Hematopoietic multipotent progenitor cell treated with erythropoietin and hydrocortisone succinate and interleukin-3 and kit ligand, for 15 days (in vitro differentiated cells): ENCODE measurements at places on chromosomes 7 and 10.
A peak's percentile ranks its signal among the peaks of the same experiment; 100 is the strongest.

DNA sequence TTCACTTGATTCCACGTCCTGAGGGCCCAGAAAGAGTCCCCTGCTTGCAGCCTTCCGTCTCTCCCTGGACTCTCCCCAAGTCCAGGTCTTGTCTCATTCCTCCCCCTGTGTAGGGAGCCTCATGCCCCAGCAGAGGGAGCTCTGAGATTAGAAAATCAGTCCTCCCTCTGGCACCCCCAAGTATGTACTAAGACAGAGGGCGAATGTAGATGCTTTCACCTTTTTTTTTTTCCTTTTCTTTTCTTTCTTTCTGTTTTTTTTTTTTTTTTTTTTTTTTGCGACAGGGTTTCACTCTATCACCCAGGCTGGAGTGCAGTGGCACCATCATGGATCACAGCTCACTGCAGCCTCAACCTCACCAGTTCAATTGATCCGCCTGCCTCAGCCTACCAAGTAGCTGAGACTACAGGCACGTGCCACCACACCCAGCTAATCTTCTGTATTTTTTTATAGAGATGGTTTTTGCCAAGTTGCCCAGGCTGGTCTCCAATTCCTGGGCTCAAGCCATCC is 10.3 kb downstream of the SFXN3 start:
- DNase-seq, result peak; percentile 83

DNA sequence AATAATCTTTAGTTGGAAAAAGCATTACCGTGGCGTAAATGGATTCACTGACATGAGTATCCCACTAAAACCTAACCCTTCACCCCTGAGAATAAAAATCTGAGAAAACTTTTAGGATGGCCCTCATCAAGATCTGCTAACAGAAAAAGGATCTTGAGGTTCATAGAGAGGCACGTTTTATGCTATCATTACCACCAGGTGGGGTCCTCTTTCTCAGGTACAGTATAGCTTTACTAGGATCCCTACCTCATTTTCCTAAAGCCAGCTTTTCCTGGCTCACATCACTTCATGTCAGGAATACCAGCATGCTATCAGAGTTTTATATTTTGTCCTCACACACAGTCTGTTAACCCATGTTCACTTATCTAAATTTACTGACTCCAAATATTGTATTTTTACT is 173.7 kb downstream of the POM121L12 start:
- DNase-seq, result no peak

- no peak for DNase-seq
Observed at GRCh38 chr10:96834120-96834519, 2.0 kb downstream of the LCOR start.

- DNase-seq, result no peak
Observed at GRCh38 chr10:65365878-65366277, 1560.0 kb upstream of the LRRTM3 start.

GRCh38 chr10:119546009-119546408 is 3.5 kb upstream of the RGS10 start:
- no peak for DNase-seq

- DNase-seq, result no peak
Observed at GRCh38 chr10:52258799-52259425, 55.2 kb upstream of the DKK1 start.

GRCh38 chr7:14179781-14180180 is 190.3 kb upstream of the ETV1 start:
- no peak for DNase-seq

DNA sequence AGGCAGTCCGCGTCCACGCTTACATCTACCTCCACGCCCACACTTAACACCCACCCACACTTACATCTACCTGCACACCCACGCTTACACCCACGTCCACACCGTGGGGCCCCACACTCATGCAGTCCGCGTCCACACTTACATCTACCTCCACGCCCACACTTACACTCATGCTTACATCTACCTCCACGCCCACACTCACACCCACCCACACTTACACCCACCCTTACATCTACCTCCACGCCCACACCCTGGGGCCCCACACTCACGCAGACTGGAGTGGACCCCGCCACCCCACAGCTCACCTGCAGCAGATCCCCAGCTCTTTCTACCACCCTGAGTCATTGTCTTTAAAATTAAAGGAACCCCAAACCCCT is 32.4 kb upstream of the PWWP2B start:
- no peak for DNase-seq

DNA sequence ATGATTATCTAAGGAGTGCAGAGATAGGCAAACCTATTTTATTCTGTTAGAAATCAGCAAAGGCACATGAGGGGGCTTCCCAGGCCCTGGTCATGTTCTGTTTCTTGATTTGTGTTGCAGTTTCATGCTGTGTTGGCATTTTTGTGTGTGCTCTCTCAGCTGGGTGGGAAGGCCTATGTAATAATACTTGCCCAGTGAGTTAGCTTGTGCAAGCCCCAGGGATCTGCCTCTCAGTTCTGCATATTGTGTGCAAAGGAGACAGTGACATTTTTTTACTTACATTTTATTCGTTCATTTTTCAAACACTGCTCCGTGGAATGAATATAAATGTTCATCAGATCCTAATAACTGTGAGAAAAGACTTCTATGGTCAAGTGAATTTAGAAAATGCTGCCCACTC is 119.0 kb downstream of the VWC2 start:
- no peak for DNase-seq

GRCh38 chr7:150876817-150877526 is 24.7 kb downstream of the AOC1 start:
- peak; percentile 37 for DNase-seq

- DNase-seq, result no peak
Observed at GRCh38 chr7:1419688-1420087, 39.6 kb downstream of the MICALL2 start.

DNA sequence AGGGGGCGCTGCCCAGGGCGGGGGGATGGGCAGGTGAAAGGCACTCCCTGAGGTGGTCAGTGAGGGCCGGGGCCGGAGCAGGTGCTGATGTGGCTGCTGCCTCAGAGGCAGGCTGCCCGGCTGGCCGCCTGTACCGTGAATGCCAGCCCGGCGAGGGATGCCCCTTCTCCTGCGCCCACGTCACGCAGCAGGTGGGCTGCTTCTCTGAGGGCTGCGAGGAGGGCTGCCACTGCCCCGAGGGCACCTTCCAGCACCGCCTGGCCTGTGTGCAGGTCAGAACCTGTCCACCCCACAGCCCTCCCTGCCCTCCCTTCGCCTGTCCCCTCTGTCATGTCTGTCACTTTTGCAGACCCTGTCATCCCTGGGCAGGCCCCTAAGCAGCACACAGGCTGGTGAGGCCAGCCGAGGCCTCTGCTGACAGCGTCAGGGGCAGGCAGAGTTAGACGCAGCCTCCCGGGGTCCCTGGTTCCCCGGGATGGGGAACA is 21.9 kb upstream of the ZNF862 start:
- no peak for DNase-seq

GRCh38 chr10:29569795-29570194 is 65.0 kb downstream of the SVIL start:
- no peak for DNase-seq

DNA sequence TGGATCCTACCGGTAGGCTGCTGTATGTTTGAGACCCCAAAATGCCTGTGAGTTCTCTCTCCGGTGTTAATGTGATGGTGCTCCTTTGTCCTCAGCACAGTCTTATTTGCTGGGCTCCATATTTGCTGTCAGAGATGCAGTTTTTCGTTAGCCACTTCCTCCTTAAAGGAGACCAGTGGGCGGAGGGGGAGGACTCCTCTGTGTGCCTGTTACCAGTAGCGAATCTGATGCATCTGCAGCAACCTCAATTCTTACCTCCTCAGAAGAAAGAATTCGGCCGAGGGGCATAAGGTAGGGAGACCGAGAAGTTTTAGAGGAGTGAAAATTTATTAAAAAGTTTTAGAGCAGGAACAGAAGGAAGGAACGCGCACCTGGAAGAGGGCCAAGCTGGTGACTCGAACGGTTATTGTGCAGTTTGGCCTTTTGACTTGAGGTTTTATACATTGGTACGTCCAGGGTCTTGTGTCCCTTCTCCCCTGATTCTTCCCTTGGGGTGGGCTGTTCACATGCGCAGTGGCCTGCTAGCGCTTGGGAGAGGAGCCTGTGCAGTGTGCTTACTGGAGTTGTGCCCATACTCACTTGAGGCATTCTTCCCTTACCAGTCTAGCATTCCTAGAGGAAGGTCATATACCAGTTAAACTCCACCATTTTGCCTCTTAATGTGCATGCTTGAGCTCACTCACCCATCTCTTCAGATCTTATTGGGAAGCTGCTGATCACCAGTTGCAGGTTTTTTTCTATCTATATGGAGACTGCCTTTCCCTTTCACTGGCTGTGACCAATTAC is 49.5 kb downstream of the GNAI1 start:
- DNase-seq, result no peak

DNA sequence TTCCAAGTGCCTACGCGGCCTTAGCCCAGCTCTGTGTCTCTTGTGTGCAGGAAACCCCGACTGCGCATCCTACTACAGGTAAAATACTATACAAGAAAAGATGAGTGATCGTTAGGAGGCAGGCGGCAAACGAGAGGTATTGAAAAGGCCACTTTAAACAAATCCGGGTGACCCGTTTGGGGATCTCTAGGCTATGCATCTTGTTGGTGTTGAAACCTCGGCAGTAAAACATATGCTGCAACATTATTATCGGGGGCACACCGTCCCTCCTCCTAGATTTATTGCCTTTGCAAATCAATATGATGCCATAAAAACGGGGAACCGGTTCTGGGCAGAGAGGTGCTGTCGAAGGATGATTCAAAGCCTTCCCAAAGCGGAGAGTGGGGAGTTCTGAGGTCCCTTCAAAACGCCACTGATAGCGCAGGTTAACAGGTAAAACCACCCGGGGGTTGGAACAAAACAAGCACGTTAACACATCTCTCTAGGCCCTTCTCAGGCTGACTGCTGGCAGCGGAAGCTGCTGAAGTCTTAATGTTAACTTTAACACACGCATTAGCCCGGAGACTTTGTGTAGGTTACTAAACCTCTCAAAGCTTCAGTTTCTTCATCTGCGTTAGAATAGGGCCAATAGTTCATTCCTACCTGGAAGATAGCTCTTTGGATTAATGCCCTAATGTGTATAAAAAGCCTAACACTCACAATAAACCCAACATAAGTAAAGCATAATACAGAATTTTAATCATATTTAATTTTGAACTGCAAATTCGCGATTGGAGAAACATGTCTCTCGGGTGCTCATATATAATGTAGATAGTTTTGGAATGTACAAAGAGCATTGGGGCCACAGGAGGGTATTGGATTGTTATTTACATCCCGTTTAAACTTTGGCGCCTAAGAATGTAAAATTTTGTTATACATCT is 2.6 kb upstream of the TBX20 start:
- no peak for DNase-seq

DNA sequence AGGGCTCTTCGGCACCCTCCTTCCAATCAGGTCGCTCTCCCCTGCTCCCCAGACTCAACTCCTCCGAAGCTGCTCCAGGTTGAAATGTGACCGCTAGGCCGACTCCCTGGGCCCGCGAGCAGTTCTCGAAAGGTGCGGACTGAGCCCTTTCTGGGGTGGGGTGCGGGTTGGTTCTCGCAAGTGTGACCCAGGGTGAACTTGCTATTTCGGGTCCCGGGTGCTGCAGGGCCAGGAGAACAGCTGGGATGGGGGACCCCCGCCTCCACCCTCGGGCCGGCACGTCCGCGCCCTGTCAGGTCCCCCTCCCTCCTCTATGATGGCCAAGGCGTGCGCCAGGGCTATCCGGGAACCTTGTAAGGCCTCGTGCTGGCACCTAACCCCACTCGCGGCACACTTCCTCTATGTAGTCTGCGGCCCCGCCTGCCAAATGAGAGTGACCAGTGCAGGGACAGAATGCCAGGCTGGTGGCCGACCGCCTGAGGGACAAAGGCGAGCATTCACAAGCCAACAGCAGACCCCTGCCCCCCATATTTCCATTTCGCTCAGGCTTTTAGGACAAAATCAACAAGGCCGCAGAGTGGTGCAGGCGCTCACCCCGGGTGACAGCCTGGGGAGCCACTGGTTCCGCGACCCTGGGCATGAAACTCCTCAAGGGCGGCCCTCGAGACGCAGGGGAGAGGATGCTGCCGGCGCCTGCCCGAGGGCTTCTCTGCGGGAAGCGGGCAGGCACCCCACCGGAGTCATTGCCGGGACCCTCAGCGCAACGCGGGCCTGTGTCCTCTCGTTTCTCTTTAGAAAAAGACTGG is 13.7 kb upstream of the HOXA13 start:
- DNase-seq, result no peak

DNA sequence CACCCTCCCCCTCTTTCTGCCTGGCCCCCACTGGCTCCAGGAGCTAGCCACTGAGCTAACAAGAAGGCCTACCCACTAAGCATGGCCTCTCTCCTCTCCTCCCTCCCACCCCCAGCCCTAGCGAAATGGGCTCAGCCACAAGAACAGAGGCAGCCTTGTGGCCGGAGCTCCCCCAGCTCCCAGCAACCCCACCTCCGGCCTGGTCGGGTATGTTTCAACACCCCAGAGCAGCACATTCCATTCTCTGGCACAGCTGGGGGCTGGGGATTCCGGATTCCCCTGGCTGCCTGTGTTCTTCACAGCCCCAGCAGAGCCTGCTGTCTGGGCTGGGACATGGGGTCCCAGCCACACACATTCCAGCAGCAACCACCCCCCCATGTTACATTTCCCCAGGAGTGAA is 9.0 kb downstream of the SFRP5 start:
- DNase-seq, result no peak

- DNase-seq, result no peak
Observed at GRCh38 chr7:130708001-130708400, 21.7 kb upstream of the TSGA13 start.

DNA sequence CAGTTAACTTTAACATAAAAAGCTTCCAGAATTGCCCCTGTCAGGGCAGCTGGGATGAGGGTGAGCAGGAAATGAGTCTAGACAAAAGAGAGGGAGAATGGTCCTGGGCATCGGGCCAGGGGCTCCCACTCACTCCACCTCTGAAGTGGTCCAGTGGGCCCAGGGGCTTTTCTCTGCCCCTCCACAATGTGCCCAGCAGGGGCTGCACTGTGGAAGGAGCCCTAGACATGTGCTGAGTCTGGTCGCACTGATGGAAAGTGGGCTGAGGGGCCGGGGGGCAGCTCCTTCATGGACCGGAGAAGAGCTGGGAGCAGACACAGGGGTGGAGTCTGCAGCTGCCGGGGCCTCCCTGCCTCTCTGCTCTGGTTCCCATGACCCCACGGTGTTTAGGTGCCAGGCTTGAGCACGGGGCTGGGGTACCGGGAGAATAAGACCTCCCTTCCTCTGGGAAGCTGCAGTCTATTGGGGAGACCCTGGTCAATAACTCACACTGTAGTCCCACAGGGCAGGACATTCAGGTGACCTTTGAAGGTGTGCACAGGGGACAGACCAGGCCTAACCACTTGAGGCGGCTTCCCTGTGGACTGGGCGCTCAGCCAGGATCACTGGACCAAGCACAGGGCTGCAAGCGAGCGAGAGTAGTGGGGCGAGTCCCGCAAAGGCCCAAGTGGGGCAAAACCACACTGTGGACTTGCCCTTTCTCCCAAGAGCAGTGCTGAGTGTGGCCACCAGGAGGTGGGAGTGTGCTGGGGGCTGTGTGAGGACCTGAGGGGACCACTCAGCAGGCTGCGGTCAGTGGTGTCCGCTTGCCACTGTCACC is 6.1 kb downstream of the ADCY1 start:
- no peak for DNase-seq
